ENCODE measurements at places on chromosomes 2 and 18.

DNA sequence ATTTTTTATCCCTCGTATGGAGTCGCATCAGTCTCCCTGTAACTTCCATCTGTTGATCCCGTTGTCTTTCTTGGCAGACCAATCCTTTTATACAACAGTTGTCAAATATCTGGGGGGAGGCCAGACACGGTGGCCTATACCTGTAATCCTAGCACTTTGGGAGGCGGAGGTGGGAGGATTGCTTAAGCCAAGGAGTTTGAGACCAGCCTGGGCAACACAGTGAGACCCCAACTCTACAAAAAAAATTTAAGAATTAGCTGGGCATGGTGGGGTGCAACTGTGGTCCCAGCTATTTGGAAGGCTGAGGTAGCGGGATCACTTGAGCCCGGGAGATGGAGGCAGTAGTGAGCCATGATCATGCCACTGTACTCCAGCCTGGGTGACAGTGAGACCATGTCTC lies 2.0 kb downstream of the XRCC5 start:
- DNase-seq = no peak

DNA sequence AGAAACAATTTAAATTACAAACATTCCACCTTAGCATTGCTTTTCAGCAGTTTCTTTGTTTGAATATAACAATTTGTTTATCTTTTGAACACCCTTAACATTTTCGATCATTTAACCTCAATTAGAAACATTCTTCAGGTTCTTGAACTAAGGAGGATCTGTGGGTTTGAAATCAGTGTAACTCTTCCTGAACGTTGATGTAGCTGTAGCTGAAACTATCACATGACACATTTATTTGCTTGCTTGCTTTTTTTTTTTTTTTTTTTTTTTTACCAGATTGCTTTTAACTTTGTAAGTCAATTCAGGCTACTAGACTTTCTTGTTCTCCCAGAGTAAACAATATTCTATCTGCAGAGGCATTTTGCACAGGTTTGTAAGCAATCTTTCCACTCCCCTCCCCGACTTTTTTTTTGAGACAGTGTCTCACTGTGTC lies 47.6 kb downstream of the GPD2 start:
- DNase-seq = no peak

DNA sequence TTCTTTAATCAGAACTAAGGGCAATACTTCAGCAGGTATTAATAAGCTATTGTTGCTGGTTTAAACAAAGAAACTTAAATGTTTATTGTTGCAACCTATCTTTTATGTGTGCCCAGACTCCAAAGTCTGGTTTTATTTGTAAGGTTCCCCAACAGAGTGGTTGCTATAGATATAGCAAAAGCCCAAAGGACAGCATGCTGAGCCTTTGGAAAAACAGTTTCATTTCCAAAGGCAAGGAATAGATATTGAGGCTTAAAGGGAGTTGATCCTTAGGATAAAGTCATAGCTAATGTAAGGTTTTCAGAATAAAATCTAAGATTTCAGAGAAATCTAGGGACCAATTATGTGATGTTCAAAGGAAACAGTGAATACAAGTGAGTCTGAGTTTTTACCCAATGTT lies 413.2 kb upstream of the SLC14A2 start:
- DNase-seq = no peak

DNA sequence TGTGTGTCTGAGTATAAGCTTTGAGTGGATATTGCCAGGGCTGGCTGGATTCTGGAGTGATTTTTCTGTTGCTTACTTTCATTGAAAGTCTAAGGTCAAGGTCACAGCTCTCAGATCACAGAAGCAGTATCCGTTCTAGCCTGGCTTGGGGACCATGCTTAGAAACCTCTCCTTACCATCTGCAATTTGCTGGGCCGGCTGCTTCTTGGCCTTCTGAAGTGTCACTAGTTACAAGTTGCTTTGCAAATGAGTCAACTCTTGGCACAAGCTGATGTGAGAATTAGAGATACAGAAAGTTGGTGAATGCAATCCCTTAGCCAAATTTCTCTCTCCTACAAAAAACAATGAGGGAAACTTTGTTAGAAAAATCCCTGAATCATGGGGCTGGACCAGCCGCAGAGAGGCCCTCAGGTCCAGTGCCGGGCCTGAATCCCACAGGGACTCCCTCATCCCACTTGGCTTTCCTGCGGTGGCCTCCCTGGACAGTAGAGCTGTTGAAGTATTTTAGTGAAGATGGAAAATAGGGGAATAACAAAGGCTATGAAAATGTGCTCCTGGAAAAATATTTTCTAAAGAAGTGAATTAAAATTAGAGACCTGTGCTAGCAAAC lies 92.7 kb upstream of the CNGA3 start:
- DNase-seq = no peak

DNA sequence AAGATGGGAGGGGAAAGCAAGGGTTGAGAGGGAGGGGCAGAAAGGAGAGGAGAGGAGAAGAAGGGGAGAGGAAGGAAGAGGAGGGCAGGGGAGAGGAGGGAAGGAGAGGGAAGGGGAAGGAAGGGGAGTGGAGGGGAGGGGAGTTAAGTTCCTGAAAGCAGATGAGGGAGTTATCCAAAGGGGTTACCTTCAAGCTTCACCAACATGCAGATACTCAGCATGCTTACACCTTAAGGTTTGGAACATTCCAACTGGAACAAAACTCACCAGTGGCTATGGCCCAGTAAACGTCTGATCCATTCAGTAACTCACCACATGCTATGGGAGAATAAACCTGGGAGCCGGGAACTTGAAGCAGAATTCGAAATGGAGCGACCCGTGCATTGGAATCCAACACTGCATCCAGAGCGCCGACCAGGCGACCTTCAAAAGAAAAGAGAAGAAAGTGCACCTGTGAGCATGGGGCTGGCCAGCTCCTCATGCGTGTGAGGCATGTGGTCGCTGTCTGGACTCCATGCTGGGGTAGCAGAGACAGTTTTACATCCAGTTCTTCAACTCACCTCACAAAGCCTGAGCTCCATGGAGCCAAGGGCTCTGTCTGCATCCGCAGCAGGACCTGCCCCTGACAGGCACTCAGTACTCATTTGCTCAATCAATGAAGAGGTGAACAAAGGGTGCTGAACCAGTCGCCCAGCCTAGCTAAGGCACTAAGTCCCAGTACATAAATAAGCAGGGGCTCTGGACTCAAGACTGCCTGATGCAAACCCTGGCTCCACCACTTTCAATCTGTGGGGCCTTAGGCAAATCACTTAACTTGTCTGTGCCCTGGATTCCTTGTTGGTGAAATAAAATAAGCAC lies 61.0 kb downstream of the TBC1D8 start:
- no peak for DNase-seq

GRCh38 chr2:150609831-150610582 lies 122.5 kb upstream of the RND3 start:
- DNase-seq = no peak

DNA sequence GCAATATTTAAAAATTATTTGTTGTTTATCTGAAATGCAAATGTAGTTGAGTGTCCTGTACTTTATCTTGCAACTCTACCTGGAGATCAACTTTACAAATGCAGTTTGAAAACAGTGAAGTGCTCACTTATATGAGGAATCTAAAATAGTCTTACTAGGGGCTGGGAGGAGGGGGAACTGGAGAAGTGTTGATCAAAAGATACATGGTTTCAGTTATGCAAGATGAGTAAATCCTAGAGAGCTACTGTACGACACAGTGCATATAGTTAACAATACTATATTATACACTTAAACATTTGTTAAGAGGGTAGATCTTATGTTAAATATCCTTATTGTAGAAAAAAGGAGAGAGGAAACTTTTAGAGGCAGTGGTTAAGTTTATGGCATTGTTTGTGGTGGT lies 241.9 kb downstream of the BCL11A start:
- no peak for DNase-seq

DNA sequence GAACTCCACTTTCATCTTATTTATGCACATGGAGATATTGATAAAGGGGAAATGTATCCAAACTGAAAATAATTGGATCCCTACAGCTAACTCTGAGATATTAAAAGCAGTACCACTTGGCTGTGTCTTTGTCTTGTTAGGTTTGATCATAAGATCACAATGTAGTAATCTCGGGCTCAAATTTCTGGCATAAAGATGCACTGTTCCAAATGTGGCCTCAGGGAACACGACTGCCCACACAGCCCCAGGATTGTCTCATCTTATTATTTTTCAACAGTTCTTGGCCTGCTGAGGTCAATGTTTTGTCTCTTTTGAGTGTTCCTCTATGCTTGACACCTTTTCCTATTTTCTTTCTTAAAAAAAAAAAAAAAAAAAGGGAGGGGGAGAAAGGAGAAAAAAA lies 114.1 kb downstream of the GBX2 start:
- no peak for DNase-seq

DNA sequence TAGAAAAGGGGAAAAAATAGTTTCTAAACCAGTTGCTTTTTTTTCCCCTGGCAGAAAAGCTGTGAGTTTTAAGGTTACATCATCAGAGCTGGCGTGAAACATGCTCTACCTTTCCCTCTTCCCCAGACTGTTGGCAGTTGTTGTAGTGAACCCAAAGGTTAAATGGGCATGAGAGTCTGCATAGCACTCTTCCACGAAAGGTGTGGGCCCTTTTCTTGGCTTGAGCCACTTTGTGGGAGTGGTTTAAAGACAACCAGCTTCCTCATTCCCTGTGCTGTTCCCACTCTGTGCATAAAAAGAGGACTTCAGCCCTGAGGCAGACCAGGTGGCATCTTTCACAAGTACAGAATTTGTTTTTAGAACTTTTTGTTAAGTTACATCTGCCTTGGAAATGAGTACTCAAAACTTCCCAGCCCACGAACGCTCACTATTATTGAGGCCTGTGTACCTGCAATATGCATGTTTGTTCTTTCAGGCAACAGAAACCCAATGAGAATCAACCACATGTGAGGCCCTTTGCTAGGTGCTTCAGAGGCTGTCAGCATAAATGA lies 243.8 kb downstream of the BABAM2 start:
- DNase-seq = no peak

GRCh38 chr18:13416848-13417247 lies 198.3 kb downstream of the LDLRAD4 start:
- no peak for DNase-seq

GRCh38 chr2:33673937-33674336 lies 74.8 kb upstream of the FAM98A start:
- DNase-seq = no peak

- no peak for DNase-seq
Measured at GRCh38 chr2:79982445-79982844, 322.1 kb downstream of the LRRTM1 start.

- DNase-seq = no peak
Measured at GRCh38 chr2:226683944-226684562, 115.6 kb downstream of the IRS1 start.

DNA sequence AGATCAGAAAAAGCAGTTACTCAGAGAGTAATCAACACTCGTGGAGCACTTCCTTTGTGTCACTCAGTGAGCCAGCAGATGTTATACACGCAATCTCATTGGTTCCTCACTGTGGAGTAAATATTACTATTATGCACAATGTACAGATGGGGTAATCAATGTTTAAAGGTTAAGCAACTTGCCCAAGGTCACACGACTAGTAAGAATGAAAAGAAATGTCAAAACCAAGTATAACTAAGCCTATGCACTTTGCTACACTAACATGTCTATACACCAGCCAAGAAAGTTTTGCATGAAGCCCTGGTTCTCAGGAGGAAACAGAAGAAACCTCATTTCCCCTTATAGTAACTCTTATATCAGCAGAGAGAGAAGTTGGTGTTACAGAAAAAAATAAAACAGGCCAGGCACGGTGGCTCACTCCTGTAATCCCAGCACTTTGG lies 5.4 kb downstream of the METTL21A start:
- DNase-seq = no peak

GRCh38 chr2:46446871-46447568 lies 32.3 kb upstream of the TMEM247 start:
- no peak for DNase-seq

GRCh38 chr2:145503511-145503910 lies 983.6 kb upstream of the ZEB2 start:
- no peak for DNase-seq

GRCh38 chr2:71800106-71800809 lies 346.9 kb downstream of the DYSF start:
- DNase-seq = no peak

DNA sequence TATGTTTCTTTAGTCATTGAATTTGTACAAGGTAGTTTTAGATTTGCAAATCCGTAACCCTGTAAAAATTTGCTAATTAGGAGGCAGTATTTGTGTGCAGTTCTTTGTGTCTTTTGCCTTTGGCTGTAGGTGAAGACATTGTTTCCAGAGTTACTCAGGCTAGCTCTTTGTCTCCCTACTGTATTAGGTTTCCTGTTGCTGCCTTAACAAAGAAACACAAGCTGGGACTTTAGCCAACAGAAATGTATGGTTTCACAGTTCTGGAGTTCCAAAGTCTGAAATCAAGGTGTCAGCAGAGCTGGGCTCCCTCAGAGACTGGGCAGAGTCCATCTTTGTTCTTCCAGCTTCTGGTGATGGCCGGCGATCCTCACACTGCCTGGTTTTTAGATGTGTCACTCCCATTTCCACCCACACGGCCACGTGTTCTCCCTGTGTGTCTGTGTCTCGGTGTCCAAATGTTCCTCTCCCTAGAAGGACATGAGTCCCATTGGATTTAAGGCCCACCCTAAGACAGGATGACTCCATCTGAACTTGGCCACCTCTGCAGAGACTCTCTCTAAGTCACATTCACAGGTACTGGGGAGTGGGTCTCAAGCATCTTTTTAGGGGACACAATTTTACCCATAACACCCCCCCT lies 309.7 kb downstream of the GALR1 start:
- no peak for DNase-seq

DNA sequence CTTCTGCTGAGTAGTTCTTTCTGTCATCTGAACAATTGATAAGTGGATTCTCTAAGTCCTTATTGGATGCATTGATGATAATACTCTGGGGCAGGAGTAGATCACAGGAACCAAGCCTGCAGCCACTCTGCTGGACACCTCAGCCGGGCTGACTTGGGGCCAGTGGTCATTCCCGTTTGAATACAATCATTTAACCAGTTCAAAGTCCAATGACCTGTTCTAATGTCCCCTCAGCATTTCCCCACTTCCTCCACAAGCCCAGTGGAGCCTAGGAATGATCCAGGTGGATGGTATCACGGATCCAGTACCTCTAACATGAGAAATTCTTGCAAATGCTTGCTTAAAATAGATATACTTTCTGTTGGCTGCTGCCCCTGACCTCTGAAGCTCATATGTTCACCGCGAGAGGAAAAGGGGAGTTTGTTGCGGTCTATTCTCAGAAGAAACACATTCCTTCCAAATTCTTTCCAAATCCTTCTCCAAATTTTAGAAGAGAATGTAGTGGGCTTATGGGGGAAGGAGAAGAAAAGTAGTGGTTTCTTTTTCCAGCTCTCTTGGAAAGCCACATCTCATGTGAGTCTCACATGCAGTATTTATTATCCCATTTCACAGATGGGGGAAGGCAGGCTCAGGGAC lies 170.9 kb downstream of the INHBB start:
- DNase-seq = no peak

- DNase-seq = no peak
Measured at GRCh38 chr2:74074487-74074886, 73.2 kb downstream of the BOLA3 start.

- no peak for DNase-seq
Measured at GRCh38 chr2:56812432-56812831, 628.6 kb downstream of the CCDC85A start.

- no peak for DNase-seq
Measured at GRCh38 chr18:67428805-67429204, 87.7 kb downstream of the DSEL start.

GRCh38 chr18:49546278-49546677 lies 15.6 kb upstream of the LIPG start:
- DNase-seq = no peak

- no peak for DNase-seq
Measured at GRCh38 chr2:38690499-38691420, 24.8 kb downstream of the GALM start.
